NCI-H187 treated with DMSO at 0.1 percent for 48 hours (cell line): ENCODE measurements at places on chromosomes 16 and 17.

DNA sequence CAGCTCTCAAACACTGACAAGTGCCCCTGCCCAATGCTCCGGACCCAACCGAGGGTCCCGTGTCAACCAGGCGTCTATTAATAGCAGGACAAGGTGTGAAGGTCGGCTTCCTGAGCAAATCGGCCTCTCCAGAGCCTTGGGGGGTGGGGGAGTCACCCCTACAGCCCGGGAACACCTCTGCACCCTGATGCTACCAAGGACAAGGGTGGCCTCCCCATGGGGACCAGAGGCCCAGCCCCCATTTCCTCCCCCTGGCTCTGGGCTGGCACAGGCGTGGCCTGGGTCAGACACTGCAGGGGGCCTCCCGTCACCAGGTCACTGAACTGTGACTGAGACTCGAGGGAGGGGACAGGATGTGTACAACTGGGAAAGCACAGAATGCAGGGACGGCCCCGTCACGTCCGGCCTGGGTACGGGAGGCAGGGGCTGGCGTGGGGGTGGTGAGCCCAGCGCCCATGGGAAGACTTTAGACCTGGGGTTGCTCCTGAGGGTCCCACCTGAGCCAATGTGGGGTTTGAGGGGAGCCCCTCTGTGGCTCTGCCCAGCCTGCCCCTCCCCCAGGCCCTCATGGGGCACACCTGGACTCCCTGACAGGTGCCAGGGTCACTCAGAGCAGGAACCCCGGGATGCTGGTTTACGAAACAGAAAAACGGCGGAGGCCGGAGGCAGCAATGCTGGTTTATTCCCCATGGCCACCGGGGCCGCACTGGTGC lies 579 bp upstream of the CYBA start:
- DNase-seq = no peak

GRCh38 chr17:78785663-78786057 lies 3.6 kb upstream of the CYTH1 start:
- no peak for DNase-seq

- DNase-seq = no peak
Measured at GRCh38 chr17:82101767-82102679, 4.0 kb upstream of the FASN start.

GRCh38 chr17:48294020-48294805 lies 135.8 kb downstream of the SKAP1 start:
- DNase-seq = no peak

DNA sequence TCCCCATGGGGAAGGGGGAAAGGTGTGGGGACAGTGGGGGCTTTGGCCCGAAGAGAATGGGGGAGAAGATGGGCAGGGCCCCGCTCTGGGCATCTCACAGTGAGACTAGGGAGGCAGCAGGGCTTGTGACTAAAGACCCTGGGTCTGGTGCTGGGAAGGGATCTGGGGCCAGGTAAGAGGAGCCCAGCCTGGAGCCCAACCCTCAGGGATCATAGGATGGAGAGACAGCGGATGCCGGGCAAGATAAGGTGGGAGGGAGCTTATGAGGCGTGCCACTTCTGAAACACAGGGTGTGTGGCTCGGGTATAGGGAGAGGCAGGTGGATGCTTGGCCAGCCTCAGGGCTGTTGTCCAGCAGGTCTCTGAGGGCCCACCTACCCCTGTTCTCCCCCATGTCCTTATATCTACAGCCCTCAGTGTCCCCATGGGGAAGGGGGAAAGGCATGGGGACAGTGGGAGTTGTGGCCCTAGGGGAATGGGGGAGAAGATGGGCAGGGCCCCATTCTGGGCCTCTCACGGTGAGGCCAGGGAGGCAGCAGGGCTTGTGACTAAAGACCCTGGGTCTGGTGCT lies 15.4 kb downstream of the USP6 start:
- no peak for DNase-seq

GRCh38 chr16:71230122-71230845 lies at the start of gene HYDIN:
HYDIN (minus strand) TSS chr16:71230722; CDS start chr16:71186895, 43,827 bp downstream.
- DNase-seq = no peak

DNA sequence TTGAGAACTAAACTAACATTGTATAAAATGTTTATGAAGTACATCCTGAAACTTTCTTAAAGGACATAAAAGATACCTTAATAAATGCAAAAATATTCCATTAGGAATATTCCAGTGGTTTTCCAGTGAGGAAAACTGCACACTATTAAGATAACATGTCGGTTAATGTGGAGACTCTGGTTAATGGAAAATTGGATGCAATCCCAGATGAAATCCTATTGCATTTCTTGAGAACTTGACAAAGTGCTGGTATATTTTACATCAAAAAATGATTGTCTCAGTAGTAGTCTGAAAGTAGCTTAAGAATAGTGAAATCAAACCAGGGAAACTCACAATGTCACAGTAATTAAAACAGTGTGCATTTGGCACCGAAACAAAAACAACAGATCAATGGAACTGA lies 202.5 kb upstream of the MON1B start:
- DNase-seq = no peak

GRCh38 chr16:74449470-74449869 lies 28.2 kb upstream of the CLEC18B start:
- DNase-seq = no peak

DNA sequence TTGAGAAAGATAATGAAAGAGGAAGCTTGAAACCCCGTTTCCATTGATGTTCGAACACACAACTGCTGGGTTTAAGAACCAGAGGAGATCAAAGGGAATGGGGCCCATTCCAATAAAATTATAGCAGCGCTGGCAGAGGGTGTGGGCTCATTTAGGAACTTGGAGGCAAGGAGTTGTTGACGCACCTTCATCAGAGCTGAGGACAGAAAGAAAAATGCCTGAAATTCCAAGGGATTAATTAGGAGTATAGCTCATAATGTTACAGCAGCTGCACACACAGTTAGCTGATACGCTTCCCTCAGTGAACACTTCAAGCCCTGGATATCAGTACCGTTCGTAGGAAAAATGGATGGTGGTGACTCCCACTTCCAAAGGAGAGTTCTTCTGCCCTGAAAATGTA lies 127.2 kb downstream of the AXIN2 start:
- DNase-seq = no peak

DNA sequence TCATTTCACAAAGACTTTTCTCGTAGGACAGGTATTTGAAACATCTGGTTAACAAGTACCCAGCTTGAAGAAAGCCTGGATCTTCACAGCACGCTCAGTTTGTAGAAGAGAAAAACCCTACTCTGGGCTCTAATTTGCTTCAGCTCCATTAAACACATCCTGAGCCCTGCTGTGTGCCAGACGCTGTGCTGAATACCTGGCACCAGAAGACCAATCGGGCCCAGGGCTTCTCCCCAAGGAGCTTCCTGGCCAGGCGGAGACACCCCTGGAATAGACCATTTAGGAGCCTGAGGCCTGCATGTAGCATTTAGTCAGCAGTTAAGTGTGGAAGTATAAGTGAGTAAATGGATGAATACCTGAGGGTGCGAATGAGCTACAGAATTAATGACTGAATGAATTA lies 8.9 kb upstream of the ABAT start:
- DNase-seq = no peak
